ENCODE measurements at places on chromosomes 12 and 14.

GRCh38 chr14:72644758-72645489, 249.0 kb downstream of the DPF3 start:
- DNase-seq, result no peak

- DNase-seq, result no peak
Observed at GRCh38 chr12:105428793-105429395, 98.4 kb downstream of the C12orf75 start.

DNA sequence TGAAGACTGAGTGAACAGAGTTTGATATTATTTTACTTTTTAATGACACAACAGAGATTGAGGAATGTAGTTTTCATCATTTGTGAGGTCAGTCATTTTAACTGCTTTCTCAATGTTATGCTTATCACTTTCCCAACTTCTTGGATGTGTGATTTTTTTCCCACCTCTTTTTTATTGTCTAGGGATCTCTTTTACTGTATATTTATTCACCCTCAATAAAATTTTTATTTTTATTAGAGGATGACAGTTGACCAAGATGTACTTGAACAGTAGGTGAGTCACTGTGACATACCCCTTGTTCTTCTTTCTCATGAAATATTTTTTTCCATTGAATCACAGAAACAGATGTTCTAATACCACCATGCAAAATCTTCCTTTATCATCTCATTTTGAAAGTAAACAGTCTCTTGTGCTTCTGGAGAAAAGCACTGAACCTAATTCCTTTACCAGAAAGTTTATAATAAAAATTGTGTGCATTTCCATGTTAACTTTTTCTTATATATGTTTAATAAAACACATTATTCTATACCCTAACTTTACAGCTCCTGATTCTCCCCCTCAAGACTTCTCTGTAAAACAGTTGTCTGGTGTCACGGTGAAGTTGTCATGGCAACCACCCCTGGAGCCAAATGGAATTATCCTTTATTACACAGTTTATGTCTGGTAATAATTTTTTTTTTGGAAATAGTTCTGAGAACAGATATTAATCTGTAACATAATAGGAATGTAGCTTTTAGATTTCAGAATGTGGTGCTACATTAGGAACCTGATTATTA, 65.9 kb downstream of the PTPRQ start:
- DNase-seq, result no peak

- no peak for DNase-seq
Observed at GRCh38 chr14:60220917-60221316, 28.1 kb upstream of the PPM1A start.

DNA sequence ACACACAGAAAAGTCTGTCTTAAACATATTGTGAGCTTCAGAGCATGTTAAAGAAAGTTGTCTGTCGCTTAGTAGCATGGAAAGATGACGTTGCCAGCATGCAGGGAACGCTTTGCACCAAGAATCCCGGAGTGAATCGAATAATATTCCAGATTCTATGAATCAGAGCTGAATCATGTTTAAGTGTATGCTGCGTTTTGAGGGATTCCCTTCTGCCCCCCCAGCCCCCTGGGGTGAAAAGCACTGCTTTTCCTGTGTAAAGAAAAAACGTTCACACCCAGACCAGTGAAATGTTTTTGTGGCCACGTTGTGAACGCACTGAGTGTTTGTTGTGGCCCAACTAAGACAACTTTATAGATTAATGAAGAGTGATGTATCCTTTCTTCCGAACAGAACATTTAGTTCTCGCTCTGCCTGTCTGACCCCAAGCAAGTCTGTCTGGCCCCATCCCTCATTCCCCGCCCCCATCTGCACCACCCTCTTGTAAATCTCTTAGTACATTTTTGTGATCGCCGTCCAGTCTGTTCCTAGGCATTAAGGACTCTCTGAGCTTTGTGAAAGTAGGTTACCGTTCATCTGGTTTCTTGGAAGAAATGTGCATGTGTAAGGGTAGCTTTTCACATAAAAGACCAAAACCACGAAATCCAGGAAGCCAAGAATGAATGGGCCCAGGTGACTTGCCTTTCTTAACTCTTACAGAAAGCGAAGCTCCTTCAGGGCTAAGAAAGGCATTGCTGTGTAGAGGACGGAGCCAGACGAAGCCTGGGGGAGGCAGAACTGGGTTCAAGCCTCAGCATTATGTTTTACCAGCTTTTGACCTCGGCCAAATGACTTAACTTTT, 103.0 kb downstream of the SAMD4A start:
- DNase-seq, result no peak

DNA sequence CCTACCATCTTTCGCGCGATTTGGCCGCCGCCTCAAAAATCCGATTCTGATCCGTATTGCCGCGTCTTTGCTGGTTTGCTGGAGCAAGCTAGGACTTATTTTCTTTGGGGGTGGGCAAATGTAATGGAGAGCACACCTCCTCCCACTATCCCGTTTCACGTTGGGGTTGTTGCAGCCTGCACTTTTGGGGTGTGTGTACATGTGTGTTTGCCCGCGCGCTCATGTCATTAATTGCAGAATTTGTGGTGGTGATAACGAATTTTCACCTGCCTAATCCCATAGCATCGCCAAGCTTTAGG, 657 bp downstream of the METAP2 start:
- no peak for DNase-seq

GRCh38 chr12:112018571-112019237, 5.5 kb downstream of the ERP29 start:
- no peak for DNase-seq

- no peak for DNase-seq
Observed at GRCh38 chr12:75712223-75712622, 200.8 kb upstream of the KRR1 start.

GRCh38 chr14:25351269-25351668, 301.3 kb upstream of the STXBP6 start:
- DNase-seq, result no peak

- no peak for DNase-seq
Observed at GRCh38 chr12:111417290-111417689, 11.6 kb downstream of the SH2B3 start.

GRCh38 chr14:103316721-103317121, 17.3 kb upstream of the EIF5 start:
- DNase-seq, result no peak

- no peak for DNase-seq
Observed at GRCh38 chr12:14664434-14665023, 31.9 kb downstream of the GUCY2C start.

GRCh38 chr12:109894939-109895338, 5.1 kb upstream of the TCHP start:
- no peak for DNase-seq

DNA sequence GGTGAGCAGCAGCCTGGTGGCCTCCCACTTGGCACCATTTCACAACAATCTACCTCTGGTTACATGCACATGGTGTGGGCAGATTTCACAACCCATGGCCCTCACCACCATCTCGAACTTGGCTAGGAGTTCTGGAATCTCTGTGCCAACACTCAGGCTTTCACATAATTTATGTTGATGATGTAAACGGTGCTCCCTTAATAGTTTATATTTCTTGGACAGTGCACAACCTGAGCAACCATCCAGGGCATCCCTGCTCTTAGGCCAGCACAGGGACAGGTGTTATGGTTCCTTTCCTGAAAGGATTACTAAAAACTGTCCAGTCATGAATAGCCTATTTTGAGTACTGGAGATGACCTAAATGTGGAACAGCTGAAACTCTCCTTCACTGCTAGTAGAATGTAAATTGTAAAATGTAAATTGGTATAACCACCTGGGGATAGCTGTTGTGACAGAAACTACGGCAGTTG, 28.6 kb downstream of the ABCB9 start:
- DNase-seq, result no peak

DNA sequence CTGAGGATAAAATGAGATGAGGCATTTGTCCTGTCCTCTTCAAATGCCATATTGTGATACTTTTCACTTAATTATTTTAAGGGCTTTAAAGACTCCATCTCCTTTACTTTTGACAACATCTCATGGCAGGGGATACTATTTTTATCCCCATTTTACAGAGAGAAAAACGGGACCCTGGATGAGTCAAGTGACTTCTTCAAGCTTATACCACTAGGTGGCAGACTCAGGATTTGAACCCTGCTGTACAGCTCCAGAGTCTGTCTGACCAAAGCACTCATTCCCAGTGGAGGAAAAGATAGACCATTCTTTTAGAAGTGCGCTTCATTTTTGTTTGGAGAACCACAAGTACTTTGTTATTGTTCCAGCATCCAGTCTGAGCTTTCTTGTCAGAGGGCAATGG, 1.7 kb upstream of the SMOC1 start:
- DNase-seq, result no peak

DNA sequence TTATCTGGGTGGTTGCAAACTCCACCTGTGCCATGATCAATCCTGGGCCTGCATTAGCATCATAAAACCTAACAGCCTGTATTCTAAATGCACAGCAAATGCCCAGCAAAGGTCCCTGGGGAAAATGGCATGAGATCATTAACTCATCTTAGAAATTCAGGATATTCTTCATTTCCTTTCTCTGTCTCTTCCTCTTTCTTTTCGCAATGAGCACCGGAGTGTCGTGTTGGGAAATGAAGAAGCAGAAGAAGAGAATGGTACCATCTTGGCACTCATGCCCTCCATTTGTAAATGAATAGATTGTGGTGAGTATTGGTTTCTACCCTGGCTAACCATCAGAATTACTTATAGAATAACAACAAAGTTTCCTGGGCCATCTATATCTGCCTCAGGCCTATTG, 193.6 kb downstream of the GALC start:
- no peak for DNase-seq

DNA sequence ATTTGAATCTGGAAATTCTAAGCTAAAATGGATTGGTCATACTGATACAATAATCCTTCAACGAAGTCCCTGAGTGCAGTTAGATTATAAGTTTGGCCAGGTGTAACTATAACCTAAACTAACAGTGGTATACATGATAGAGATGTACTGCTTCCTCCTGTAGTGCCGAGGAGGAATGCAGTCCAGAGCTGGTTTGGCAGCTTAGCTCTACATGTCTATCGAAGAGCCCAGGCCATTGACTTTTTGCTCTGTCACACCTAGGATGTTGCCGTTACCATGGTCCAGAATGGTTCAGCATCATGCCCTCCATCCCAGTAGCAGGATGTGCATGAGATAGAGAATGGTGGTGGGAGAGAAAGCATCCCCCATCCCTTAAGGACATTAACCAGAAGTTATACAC, 318.1 kb downstream of the ZFP36L1 start:
- DNase-seq, result no peak

- no peak for DNase-seq
Observed at GRCh38 chr12:48583728-48584127, 13.9 kb upstream of the LALBA start.

- no peak for DNase-seq
Observed at GRCh38 chr14:93706360-93706955, 81.8 kb downstream of the PRIMA1 start.

- no peak for DNase-seq
Observed at GRCh38 chr12:89597770-89598169, 71.9 kb upstream of the POC1B start.

DNA sequence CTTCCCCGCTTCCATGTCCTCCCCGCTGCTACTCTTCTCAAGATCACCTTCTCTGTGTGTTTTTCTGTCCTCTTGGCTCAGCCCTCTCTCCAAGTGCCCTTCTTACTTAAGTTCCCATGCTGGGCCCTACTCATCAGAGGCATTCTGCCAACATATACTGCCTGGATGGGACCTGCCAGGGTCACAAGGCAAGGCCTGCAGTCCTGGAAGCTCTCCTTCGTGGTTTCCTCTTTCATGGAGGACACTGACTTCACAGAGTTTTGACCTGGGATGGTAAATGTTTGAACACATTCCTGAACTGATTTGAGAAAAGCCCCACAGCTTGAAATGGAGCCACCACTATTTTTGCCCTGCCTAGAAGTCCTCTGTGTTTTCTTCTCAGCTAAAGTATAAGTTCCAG, 140.9 kb downstream of the TMEM30B start:
- DNase-seq, result no peak

DNA sequence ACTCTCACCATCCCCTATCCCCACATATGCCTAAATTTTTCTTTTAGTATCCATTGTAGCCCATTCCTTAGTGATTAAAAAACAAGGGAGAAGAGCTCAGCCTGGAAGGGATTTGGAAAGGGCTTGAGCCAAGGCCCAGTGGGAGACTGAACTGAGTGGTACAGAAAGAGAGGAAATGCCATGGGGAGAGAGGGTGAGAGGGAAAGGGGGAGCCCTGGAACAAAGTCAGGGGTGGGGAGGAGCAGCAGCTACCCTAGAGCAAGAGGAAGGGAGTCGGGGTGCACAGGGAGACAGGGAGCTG, 2.6 kb upstream of the ATN1 start:
- DNase-seq, result no peak

Measured in caudate nucleus (tissue), 63 donors.